ENCODE measurements at places on chromosomes 6 and 20. TPM values are rescaled to one million over a fixed set of nuclear protein-coding genes. Genes with fewer than 3 reads are reported as not detected.

DNA sequence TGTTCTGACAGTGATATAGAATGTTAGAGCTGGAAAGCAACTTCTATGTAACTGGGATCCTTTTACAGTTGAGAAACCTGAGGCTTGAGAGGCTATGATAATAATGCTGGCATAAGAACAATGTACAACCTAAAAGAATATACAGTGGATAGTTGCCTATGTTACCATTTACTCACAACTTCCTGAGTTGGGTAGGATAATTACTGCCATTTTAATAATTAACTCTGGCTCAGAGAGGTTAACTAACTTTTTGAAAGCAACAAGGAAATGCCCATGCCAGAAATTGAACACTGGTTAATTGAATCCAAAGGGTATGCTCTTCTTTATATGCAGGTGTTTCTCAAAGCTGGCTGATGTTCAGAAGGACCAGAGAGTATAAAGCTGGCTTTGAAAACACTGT, 530.7 kb upstream of the MAP3K7 start:
- no peak for DNase-seq

DNA sequence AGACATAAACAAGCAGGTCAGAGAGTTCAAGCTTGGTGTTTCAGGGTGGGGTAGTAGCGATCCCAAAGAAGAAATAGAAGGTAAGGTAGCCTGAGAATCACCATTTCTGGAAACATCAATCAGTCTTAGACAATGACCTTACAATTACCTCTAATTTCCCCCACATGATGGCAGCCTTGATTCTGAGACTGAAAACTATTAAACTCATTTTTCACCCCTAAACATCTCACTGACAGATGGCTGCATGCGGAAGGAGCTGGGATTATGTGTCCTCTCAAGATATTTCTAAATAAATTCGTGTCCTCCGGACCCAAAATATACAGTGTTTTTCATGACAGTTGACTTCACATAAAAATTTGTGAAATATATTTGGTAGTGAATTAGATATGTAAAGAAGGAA, 61.0 kb downstream of the KIF6 start:
- DNase-seq = no peak

GRCh38 chr20:32560482-32560988, 24.6 kb downstream of the NOL4L start:
- DNase-seq = no peak

DNA sequence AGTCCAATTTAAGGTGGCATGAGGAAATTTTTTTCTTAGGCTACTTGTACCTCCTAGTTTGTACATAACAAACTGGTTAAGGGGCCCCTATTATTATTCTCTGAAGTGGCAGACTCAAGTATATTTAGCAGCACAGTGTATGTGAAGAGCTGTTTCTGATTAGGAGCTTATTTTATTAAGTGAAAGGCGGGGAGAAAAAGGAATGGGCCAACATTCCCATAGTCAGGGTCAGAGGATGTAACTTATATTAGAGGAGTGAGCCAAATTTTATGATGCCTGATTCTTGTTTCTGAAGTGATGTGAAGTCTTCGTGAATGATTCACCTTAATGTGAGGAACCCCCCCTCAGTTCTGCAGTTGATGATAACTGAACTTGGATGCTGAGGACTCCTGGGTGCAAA, 2.8 kb downstream of the HECA start:
- DNase-seq = no peak

DNA sequence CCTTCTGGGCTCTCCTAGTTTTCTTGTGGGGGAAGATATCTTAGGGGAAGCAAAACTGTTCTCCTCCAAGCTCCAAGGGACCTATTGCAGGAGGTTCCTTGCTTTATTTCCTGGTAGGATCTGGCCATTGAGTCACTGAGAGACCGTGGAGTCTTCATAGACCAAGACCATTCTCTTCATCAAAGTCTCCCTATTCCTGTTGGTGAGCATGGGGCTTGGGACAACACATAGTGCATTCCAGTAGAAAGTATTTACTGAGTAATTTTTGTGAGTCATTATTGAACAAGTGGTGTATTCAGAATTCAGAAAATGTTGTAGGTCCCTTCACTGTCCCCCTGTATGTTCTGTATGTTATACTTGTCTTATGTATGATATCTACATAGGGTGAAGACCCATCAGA, 133.6 kb downstream of the CDH26 start:
- DNase-seq = no peak

DNA sequence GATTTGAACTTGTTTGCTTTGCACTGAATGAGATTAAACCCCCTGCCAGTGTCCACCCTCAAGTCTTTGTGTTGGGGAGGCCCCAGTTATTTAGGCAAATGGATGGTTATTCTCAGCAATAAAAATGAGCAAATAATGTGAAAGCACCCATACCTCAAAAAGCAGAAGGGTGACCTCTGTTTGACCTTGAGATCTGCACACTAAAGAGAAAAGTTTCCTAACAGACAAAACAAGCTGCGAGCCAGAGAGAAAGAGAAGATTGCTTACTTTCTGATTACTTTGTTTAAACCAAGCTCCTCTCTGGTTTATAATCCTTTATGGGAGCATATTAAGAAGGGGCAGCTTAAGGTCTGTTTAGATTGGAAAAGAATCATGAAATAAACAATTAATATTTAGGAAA, 30.4 kb upstream of the TRERF1 start:
- DNase-seq = no peak

DNA sequence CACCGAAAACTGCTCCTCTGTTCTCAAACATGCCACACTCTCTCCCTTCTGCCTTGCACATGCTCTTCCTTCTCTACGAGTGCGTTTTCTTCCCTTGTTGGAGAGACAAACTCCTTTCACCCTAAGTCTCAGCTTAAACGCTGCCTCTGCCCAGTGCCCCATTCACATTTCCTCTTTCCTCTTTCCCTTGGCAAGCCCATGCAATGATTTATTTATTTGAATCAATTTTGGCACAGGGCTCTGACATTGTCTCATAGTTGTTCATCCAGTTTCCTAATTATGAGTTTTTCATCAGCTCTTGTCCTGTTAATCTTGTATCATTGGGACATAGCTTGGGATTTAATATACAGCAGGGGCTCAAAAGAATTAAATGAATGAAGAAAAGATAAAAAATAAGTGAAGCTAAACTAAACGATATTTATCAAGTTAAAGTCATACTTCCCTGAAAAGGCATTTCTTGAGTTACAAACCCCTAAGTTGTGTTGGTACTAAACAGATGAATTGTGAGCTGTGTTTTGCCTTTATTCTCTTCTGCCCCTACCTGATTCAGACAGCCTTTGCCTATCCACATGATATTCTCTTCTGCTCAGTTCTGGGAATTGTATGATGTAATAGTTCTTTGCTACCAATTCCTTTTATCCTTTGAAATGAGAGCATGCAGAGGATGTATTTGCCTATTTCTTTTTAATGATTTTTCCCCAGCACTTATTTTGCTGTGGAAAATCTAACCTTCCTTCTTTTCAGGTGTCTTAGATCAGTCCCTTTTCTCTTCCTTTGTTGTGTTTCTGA, 704.4 kb downstream of the UTRN start:
- DNase-seq = no peak

- no peak for DNase-seq
Observed at GRCh38 chr6:34888514-34888856, 570 bp upstream of the ANKS1A start.

DNA sequence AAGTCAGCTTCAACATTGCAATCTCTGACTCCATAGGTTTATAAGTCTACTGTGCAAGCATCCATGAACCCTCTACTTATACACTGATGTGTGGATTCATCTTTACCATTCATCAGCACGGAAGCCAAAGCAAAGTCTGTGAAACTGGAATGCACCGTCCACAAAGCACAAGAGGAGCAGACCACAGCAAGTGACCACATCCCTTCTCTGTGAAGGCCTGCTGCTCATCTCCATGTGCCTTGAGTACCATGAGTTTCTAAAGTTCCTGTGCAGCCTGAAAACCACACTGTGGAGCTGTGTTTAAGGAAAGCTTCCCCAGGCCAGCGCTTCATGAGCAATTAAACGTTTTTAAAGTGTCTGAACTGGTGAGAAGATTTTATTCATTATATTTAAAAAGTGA, 20.0 kb downstream of the GABRR1 start:
- DNase-seq = no peak

- no peak for DNase-seq
Observed at GRCh38 chr6:4327841-4328240, 192.5 kb upstream of the ECI2 start.

The GINS1 gene
- total RNA-seq = 0.81 TPM

DNA sequence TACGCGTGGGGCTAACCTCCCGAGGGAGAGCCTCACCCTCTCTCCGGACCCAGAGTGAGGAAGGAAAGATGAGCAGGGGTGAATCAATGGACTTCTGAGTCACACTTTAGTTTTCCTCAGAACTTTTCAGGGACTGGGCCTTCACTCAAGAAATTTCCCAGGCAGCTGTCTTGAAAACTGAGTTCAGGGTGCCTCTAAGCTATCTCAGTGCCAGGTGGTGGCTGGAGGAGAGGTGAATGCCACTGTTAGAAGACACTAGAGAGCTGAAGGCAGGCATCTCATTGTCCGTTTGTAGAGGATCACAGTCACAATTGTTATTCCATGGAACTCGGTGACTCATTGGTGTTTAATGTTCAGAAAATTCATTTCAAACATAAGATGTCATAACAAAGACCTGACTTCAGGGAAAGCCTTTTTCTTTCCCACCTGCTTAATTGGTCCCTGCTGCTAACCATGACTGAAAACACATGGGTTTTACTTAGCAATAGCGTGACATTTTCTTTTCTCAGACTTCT, 5.3 kb upstream of the SERPINB6 start:
- no peak for DNase-seq

The RGL2 gene
- 75.7 TPM for total RNA-seq

GRCh38 chr6:113077794-113078193, 730.7 kb downstream of the RFPL4B start:
- DNase-seq = no peak

The ULBP2 gene
- 0.27 TPM for total RNA-seq

The GCLC gene
- 27.5 TPM for total RNA-seq

The TFAP2A gene
- total RNA-seq = not detected

GRCh38 chr6:70310063-70310694, 7.3 kb upstream of the COL9A1 start:
- no peak for DNase-seq

DNA sequence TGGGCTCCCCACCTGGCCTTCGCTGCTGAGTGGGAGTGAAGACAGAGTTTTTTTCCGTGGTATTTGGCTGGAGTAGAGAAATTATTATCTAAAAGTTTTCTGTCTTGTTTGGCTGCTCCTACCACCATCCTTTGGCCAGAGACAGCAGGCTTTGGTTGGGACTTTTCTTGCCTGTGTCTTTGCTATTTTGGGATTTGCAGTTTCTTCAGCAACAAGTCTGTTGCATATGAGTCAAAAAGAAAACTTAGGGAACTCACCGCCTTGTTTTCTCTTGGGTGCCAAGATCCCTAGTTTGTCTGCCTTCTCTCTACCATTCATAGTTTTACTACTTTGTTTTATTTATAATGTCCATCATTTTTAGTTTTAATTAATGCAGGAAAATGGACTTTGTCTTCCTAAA, 683.8 kb downstream of the DOK5 start:
- no peak for DNase-seq

The LHFPL5 gene
- not detected for total RNA-seq

- DNase-seq = no peak
Observed at GRCh38 chr20:6053776-6054688, at the start of gene LRRN4. TSS of gene LRRN4 (minus strand) at chr20:6054060. CDS start at chr20:6052799, 1,261 bp downstream.

The NT5E gene
- 1.5 TPM for total RNA-seq

GRCh38 chr6:108804956-108805355, 43.3 kb upstream of the ARMC2 start:
- no peak for DNase-seq
